ENCODE measurements at places on chromosomes 4 and X.

- DNase-seq: no peak
Measured at GRCh38 chrX:16786791-16787735, 797 bp downstream of the TXLNG start.

DNA sequence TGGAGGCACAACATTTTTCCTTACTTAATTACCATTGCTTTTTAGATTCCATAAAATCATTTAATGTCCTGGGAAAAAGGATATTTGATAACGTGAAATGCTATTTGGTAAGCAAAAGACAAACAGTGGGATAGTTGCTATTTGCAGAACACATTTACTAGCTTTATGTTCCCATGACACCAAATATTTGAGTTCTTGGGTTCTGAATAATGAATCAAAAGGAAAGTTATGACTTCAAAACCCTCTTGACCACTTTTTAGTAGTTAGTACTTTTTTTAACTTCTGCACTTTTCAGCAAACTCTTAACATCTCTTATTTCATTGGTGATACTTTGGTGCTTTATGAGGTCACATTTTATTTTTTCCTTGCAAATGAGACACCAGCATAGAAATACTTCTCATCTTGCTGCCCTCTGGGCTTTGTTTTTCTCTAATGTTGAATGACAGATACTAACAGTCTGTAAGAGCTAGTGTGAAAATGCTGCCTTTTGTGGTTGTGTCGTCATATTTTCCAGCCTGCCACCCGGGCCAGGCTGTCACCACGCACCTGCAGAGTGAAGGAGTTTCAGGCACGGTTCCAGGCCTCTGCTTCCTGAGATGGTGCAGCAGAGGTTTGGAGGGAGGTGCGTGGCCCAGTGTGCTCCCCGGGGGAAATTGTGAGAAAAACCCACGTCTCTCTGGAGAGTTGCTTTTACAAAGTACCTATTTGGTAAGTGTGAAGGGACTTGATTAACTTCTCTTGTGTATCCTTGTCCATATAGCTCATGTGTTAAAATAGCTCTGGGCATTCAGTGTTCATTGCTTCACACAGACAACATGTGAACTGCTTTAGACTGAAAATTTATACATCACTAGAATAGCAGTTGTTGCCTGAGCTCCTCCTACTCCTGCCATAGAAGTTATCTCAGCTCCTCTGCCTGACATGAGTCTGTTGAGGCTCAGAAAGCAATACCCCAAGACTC lies 34.7 kb downstream of the MSL3 start:
- DNase-seq: no peak

DNA sequence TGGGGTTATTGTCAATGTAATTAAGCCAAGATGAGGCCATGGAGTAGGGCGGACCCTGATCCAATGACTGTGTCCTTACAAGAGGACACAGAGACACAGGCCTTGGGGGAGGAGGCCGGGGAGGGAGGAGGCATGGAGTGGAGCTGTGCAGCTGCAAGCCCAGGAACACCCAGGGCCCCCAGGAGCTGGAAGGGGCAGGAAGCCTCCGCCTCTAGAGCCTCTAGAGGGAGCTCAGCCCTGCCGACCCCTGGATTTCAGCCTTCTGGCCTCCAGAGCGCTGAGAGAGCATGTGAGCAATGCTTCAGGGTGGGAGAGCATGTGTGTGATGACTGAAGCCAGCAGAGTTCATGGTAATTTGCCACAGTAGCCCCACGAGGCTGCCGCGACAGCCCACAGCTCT lies 234.6 kb downstream of the AFAP1 start:
- no peak for DNase-seq

DNA sequence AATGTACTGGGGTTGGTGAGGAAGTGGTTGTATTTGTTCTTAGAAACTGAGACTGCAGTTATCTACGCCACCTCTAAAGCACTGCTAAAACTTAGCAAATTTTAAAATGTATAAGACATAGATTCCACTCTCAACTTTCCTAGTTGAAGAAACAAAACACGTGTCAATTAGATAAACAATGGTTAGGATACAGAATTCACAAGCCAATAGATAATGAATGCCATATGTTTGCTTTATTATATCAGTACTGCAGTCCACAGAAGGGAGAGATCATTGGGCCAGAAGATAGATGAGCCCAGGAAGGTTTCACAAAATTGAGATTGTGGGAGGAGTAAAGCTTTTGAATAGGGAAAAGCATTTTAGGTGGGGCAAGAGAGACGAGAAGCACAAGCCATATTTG lies 14.3 kb downstream of the TMEM33 start:
- DNase-seq: no peak

GRCh38 chr4:2219233-2219760 lies 22.6 kb downstream of the HAUS3 start:
- DNase-seq: no peak

DNA sequence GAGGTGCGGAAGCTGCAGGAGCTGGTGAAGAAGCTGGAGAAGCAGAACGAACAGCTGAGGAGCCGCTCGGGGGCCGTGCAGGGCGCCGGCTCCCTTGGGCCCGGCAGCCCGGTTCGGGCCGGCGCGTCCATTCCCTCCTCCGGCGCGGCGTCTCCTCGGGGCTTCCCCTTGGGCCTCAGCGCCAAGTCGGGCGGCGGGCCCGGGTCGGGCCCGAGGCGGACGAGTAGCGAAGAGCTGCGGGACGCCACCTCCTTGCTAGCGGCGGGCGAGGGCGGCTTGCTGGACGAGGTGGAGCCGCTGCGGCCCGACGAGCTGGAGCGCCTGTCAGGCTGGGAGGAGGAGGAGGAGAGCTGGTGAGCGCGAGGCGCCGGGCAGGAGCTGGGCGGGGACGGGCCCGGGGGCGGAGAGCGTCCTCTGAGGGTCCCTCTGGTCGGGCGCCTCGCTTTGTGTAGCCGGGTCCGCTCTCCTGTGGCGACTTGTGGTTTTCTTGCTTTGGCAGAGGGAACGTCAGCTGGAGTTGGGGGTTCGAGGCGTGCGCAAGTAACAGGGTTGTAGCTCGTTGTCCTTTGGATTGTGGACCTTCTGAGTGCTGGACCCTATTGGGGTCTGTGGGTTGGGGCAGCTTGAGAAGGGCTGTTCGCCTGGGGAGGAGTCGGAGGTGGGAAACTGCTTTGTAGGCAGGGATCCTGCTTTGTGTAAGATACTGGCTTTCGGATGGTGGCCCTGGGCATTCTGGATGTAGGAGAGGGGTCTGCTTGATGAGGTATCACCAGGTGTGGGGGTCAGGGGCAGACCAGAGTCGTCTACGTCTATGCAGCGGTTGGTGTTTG lies 662 bp downstream of the SLAIN2 start:
- peak; percentile 35 for DNase-seq

- no peak for DNase-seq
Measured at GRCh38 chr4:71257761-71258160, 81.1 kb upstream of the SLC4A4 start.

GRCh38 chr4:99629962-99630554 lies 27.6 kb downstream of the C4orf54 start:
- no peak for DNase-seq

DNA sequence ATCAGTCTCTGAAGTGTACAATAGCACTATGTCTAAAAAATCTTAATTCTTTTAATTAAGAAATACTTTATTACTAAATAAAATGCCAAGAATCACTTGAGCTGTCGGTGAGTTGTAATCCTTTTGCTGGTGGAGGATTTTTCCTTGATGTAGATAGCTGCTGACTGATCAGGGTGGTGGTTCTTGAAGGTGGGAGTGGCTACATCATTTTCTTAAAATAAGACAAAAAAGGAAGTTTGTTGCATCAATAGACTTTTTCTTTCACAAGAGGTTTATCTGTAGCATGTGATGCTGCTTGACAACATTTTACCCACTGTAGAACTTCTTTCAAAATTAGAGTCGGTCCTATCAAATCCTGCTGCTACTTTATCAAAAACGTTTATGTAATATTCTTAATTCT lies 68.8 kb upstream of the ZC4H2 start:
- DNase-seq: no peak

DNA sequence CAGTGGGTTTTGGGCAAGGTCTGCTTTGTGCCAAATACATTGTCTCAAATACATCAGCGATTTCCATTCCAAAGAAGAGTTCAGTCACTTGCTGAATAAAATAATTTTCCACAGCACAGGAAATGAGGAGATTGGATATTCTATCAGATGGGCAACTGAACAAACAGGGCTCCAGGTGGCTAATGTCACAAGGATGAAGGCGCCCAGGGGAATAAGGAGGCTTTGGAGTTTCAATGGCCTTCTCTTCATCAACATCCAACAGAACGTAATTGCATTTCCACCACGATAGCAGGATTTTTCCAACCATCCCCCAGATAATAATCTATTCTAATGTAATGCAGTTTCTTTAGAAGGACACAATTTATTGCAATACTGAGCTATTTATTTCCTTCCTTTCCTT lies 104.7 kb upstream of the KLHL13 start:
- DNase-seq: no peak

- DNase-seq: no peak
Measured at GRCh38 chr4:153652051-153652784, 31.9 kb upstream of the TLR2 start.

GRCh38 chr4:15556511-15557092 lies 86.9 kb downstream of the CC2D2A start:
- DNase-seq: no peak

- no peak for DNase-seq
Measured at GRCh38 chrX:54386314-54386713, 28.5 kb upstream of the WNK3 start.

- DNase-seq: no peak
Measured at GRCh38 chrX:11257711-11258110, 35.5 kb upstream of the AMELX start.

DNA sequence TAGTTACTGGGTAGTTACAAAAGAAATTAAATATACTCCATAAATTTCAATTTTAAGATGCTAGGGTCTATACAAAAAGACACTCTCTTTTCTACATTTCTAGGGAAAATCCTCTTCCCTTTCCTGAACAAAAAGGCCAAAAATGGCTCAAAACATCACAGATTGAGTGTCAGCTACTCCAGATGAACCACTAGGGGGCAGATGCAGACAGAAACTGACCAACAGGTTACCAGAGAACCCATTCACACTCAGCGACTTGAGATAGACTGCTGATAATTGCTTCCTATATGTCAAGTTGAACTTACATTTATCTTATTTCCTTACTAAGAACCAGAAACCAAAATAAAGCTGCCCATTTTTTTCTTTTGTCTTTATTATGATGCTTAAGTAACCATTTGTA lies 83.4 kb upstream of the MID1IP1 start:
- DNase-seq: no peak

- DNase-seq: peak; percentile 75
Measured at GRCh38 chr4:183165376-183165775, 66.3 kb downstream of the WWC2 start.

DNA sequence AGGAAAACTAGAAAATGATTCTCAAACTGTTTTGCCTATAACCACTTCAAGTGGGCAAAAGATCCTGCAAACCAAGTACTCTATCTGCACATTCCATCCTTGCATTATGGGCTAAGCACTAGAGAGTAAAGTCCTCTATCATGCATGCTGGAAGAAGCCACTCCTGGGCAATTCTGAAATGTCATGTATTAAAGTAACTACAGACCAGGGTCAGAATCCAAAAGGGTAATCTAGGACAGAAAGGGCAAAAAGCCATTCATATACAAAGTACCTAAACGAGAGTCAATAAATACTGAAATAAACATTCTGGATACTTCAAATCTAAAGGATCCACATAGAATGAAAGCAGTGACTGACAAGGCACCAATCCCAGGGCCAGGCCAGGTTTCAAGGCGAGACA lies 1.0 kb downstream of the SNX12 start:
- no peak for DNase-seq

- DNase-seq: no peak
Measured at GRCh38 chr4:848803-849477, 23.0 kb upstream of the CPLX1 start.

GRCh38 chrX:120672841-120673530 lies 43.1 kb upstream of the C1GALT1C1 start:
- no peak for DNase-seq

DNA sequence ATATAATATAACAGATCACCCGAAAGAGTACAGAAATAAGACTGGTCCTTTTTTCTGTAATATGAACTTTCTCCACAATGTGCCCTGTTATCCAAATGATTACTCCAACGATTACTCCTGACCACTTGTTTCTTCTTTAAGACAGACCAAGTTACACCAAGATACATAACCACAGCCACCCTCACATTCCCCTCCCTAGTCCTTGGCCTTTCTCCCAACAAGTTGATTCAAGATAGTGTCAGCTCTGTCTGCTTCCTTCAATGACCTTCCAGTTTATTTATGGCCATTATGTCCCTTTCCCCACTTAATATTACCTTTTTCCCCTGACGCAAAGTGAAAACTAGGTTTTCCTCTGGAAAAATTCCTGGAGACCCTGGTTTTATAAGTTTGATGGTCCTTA lies 397.2 kb downstream of the FAM47B start:
- no peak for DNase-seq

DNA sequence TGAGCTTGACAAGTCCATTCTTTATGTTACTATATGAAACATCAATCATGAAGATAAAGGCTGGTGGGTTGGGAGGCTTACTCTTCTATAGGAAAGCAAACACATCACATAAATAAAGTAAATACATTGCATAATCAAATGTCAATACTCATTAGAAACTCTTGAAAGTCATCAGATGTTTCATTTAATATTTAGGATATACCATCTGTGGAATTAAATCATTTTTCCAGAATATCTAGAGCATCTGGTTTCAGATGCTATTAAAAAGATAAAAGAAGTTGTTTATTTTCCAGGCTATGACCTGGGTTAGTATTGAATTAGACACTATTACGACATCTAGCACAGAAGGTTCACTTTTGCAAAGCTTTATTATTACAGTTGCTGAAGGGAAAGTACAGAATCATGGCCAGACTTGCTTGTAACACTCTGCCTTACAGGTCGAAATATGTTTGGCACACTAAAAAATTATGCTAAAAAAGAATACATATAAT lies 72.6 kb downstream of the METTL14 start:
- DNase-seq: peak; percentile 33

DNA sequence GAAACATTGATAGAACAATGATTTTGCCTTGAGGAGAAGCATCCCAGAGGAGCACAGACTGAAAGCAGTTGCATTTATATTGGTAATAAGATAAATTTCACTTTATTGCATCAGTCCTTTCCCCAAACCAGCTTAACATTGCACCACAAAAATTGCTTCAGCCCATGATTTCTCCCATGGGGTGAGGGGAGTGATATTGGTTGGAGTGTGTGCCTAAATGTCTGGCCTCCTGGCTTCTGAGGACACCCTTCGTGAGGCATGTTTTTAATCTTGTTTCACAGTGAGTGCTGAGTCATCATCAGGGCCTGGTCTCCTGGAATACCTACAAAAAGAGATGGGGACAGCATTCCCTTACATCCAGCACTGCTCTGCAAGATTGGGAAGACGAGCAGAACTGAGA lies 487.9 kb downstream of the C4orf33 start:
- peak; percentile 79 for DNase-seq

GRCh38 chr4:138865765-138866164 lies 149.8 kb upstream of the NOCT start:
- DNase-seq: no peak

- no peak for DNase-seq
Measured at GRCh38 chr4:3747581-3747904, 18.6 kb upstream of the ADRA2C start.

DNA sequence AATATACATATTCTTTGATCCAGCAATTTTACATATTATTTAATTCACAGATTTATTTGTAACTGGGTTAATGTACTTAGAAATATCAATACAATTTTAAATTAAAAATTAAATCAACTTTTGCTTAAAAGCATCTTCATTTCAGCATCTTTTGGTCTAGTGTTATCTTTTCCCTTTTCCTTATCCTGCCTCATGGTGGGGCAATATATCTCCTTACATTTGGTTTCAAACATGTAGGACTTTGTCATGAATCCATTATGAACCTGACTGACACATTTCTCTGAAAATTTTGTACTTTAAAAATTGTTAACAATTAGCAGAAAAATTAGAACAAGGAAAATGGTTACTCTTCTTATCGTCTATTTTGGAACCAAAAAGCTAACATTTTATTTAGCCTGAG lies 42.8 kb upstream of the ANK2 start:
- DNase-seq: no peak

Data from fibroblast of skin of right quadriceps (primary cell).